ENCODE measurements at places on chromosomes 2 and 18.
A peak's percentile ranks its signal among the peaks of the same experiment; 100 is the strongest.

- DNase-seq: no peak
These were observed 142.9 kb downstream of the BCL11A start for GRCh38 chr2:60410456-60411146.

GRCh38 chr2:62774555-62775366 is 69.2 kb downstream of the EHBP1 start:
- peak; percentile 53 for DNase-seq

DNA sequence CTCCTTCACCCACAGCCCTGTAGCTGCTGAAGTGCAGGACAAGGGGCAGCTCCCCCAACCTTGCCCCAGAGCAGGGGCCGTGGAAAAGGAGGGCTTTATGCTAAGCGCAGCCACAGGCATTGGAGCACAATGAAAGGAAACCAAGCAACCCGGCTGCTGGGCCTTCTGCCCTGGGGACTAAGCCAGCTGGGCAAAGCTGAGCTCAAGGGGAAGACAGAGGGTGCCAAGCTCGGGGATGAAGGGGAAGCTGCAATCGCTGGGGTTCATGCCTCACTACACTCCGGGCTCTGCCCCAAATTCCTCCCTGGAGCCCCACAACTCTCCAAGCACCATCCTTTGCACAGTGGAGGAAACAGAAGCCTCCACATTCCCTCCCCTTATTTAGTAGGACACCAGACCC is 12.4 kb downstream of the SFXN5 start:
- no peak for DNase-seq

GRCh38 chr2:64932371-64933216 is 56.6 kb upstream of the SLC1A4 start:
- DNase-seq: no peak

- DNase-seq: no peak
These were observed 655.2 kb downstream of the EPHA4 start for GRCh38 chr2:220916931-220917330.

GRCh38 chr2:80462654-80463053 is 158.1 kb upstream of the LRRTM1 start:
- no peak for DNase-seq

DNA sequence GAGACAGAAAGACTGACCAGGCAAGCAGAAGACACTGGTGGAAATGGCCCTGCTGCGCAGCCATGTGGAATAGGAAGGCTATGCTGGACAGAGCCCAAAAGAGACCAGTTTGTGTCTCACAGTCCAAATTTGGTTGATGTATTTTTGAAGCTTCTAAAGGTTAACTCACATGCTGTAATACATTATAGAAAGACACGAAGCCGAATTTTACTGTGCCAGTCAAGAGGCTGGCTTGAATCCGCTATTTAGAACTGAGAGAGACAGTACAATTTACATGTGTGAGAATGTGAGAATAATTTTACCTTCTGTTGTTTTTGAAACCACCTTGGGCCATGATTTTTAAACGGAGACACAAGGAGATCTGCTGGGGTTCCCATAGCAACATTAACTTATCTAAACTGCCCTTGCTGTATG is 113.6 kb downstream of the METTL8 start:
- no peak for DNase-seq

DNA sequence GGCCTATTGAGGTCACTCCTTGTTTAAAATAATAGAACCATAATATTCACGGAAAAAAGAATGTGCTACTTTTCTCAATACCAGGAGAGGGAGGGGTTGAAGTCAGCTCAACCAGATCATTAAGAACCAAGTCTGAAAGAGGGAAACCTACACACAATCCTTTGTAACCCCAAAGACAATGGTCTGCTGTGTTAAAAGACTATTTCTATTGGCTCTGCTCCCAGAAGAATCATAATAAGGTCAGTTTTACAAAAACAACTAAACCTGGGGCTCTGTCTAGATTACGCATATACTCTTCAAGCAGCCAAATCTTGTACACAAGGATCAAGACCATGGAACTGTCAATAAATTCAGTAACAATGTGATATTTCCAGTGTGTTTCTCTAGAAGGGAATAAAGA is 177.2 kb upstream of the CRIM1 start:
- DNase-seq: no peak

DNA sequence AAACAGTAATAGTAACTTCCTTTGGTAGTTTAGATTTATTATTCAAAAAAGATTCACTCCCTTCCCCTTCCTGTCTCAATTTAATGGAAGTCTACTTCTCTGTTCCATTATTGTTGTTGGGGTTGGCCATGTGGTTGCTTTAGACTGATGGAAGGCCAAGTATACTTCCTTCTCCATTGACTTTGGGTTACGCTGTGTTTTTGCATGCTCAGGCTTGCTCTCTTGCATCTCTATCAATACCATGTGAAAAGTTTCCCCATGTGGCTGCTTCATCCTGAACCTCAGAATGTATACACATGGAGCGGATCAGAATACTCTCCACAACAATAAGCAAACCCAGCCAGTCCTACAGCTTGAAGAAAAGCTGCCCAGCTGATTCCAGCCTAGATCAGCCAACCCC is 20.3 kb downstream of the CFAP210 start:
- no peak for DNase-seq

- no peak for DNase-seq
These were observed 129.7 kb downstream of the TGIF1 start for GRCh38 chr18:3579701-3580100.

DNA sequence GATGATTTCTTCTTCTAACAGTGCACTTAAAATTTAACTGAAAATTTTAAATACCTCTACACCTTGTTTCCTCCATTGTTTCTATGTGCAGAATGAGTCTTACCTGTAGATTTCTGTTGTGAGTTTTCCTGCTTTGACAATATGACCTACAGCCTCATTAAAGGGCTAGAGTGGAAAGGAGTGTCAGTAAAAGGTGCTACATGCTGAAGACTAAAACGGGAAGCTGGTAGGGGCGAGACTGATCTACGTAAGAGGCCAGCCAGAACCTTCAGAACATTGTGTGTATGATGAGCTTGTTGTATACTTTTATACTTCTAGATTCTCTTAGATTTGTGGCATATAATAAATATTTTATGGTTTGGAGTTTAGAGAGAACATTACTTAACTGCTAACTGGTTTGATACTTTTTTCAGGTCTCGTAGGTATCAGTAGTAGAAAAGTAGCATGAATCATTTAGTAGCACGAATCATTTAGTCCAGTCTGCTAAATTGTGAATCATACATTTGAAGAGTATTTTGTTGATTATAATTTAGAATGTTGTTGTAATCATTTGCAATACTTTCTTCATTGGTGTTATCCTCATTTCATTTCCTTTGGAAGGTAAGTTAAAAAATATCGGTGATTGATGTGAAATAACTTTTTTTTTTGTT is 14.3 kb downstream of the INSIG2 start:
- DNase-seq: no peak

GRCh38 chr2:47073641-47074040 is 81.5 kb downstream of the STPG4 start:
- no peak for DNase-seq

DNA sequence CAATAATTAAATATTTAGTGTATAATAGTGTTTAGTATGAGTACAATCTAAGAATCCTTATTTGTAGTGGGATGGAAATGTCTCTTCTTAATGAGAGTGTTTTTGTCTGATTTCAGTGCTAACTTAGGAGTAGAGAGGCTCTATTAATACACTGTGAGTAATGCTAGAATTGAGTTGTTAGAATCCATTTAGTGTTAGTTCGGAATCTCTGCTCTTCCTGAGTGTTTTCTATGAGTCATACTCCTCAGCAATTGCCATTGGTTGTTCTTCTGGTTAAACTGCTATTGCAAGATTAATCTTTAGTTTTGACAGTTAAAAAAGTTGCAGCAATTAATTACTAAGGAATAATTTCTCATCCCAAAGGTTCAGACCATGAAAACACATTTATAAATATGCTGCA is 828.6 kb upstream of the POU3F3 start:
- no peak for DNase-seq

GRCh38 chr2:111952871-111953452 is 54.6 kb downstream of the MERTK start:
- no peak for DNase-seq

DNA sequence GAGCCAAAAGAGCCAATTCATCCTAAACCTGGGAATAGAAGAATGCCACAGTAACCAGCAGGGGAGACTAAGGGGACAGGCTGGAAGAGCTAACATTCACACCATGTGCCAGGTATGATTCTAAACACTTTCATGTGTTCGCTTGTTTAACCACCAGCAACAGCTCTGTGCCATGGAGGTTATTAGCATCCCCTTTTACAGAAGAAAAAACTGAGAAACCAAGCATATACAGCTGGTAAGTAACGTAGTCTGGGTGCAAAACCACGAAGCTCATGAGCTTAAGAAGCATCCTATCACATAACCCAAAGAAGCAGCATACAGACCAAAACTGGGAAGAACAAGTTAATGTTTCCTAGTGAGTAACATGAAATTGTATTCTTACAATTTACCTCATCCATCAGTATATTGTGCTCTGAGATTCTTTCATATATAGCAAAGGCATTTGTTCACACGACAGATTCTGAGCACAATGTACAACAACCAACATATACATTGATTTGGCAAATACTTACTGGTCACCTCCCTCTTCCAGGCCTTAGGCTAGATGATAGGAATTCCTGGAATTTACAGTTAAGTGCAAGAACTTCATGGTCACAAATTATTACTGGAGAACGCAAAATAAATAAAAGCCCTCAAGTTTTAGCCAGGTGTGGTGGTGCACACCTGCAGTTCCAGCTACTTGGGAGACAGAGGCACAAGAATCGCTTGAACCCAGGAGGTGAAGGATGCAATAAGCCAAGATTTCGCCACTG is 36.5 kb upstream of the HNRNPA3 start:
- DNase-seq: no peak

DNA sequence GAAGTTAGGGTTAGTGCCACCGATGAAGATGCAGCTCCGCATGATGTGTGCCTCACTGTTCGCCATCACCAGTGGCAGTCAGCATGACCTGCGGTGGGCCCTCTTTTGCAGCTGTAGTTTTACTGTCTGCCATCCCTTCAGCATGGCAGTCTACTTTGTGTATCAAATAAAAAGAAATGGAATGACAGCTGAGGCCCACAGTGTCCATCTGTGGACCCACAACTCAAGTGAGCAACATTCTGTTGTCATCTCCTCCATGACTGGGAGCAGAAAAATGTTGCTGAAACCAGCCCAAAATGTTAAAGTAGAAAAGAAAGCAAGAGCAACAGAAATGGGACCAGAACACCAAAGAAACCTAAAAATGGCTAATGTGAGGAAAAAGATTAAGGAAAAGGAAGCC is 128.7 kb downstream of the MEP1B start:
- DNase-seq: no peak

- no peak for DNase-seq
These were observed 318.1 kb downstream of the ZNF521 start for GRCh38 chr18:25033747-25034471.
